ENCODE measurements at places on chromosomes 2 and 18.

GRCh38 chr2:217330647-217331046, 470.8 kb upstream of the TNP1 start:
- no peak for DNase-seq

GRCh38 chr2:11703700-11704099, 33.7 kb upstream of the NTSR2 start:
- no peak for DNase-seq

DNA sequence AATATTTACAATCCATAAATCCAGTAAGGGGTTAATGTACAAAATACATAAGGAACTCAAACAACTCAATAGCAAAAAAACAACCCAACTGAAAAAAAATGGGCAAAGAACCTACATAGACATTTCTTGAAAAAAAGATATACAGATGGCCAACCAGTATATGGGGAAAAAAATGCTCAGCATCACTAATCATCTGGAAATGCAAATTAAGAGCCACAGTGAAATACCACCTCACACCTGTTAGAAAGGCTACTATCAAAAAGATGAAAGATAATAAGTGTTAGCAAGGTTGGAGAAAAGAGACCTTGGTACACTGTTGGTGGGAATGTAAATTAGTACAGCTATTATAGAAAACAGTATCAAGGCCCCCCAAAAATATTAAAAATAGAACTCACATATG, 14.6 kb downstream of the AP1S3 start:
- DNase-seq = no peak

DNA sequence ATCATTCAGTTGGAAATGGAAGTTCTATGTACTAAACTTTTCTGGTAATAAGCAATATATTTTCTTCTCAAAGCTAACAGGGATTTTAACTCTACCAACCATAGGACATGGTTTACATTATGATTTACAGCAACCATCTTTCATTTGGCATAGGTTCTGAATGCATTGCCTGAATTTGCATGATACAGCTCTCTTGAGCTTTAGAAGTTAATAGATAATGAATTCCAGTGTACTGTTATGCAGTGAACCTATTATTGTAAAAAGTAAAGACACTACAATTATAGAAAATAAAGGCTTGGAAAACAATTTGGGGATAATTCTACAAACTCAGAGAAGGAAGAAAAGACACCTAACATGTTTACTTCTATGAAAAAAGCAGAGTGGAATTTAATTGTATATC, 182.0 kb downstream of the GRB14 start:
- no peak for DNase-seq

DNA sequence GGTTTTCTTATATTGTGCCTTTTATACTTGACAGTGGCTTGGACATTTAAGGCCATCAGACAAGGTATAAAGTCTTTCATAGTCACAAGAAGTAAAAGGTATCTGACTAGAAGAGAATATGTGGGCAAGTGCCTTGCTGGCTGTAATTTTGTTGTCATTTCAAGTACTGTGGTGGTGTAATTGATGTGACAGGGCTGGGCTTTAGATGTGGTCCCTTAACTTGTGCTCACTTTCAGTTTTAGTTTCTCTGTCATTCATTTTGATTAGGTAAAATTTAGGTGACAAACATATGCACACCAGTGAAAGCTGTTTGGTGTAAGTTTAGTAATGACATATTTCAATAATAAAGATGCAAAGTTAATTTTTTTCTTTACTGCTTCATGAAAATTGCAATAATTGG, 31.2 kb upstream of the TBR1 start:
- DNase-seq = no peak

GRCh38 chr2:78586316-78586715, 439.2 kb upstream of the REG3G start:
- DNase-seq = no peak

DNA sequence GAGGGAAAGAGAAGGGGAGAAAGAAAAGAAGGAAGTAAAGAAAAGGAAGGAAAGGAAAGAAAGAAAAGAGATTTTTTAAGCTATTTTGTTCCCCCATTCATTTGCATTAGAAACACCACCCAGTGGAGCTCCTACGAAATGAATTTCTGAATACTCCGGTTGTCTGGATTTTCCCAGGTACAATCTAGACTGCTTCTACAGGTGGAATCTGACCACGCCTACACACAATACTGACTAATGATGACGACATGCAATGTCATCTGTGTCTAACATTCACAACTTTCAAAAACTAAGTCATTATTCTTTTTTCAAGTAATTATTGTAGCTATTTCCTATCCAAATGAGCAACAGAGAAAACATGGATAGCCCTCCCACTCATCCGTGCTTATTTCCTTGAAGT, 121.7 kb downstream of the ZNF516 start:
- no peak for DNase-seq

- DNase-seq = no peak
Observed at GRCh38 chr2:240737958-240738357, 46.3 kb downstream of the AQP12A start.

All from stimulated activated CD4-positive, alpha-beta T cell treated with anti-CD3 and anti-CD28 coated beads, TNF-alpha, amount 100 ng/mL, for 24 hours (primary cell).